KG1 (cell line): ENCODE measurements at places on chromosomes 16 and 17.

- no peak for DNase-seq
Observed at GRCh38 chr16:86994651-86995171, 322.5 kb downstream of the C16orf95 start.

DNA sequence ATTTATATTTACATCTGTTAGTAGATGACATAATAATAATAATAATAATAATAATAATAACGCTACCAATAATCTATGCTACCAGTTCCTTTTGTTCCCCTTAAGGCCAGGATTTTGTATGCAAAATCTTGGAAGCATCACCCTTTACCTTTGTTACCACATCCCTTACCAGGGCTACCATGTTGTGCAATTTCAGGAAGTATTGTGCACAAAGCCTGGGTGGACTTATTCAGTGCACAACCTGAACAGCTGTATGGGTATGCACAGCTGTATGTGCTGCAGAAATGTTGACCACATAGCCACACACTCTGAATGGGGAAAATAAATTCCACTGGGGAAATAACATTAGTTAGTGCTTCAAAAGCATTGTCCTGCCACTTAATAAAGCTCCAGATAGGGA lies 19.9 kb upstream of the CALB2 start:
- DNase-seq: no peak

DNA sequence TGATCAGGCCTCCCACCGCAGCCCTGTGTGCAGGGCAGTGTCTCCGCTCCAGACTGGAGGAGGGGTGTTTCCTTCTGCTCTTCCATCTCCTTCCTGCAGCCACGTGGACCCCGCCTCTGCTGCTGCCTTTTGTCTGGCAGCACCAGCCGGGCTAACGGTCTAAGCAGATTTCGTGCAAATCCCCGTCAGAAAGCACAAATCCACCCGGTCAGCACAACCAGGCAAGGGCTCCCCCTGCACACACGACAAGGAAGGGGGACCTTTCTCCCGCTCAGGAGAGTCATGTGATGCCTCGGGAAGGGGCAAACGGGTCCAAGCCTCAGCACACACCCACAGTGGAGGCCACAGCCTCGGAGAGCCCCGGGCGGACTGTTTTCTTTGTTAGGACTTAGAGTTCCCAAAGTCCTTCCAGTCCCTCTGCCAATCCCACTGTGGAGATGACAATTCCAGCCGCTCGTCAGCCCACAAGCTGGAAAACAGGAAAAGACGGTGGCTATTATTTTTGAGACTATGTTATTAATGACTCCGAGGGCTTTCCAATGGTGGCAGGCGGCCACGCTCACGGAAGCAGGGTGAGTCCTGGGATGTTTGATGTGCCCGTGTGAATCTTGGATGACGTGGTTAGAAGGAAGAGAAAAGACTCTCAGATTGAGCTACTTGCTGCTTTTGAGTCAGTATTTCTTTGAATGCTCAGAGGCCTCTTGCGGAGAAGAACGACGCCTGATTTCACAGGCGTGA lies 22.5 kb upstream of the MEAK7 start:
- DNase-seq: no peak

GRCh38 chr17:57818066-57818465 lies 31.8 kb downstream of the MRPS23 start:
- no peak for DNase-seq
